ENCODE measurements at places on chromosomes 13 and 19.
A peak's percentile ranks its signal among the peaks of the same experiment; 100 is the strongest.

DNA sequence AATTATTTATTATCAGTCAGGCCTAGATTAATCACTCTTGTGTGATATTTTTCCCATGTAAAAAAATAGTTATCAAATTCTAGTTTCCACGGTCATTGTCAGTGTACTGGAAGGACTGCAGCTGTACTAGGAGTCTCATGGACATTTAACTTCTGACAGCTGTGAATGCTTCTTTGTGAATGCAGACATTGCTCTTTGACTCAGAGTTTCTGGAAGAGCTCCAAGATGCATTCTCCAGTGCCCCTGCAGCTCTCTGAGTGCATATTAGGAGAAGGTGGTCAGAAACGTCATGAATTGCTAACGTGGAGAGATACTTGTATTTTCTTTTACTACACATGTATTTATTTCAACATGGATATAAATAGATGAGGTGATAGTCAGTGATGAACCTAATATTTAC is 9.7 kb upstream of the SLITRK5 start:
- no peak for DNase-seq

GRCh38 chr13:34409496-34410182 is 532.4 kb upstream of the NBEA start:
- no peak for DNase-seq

DNA sequence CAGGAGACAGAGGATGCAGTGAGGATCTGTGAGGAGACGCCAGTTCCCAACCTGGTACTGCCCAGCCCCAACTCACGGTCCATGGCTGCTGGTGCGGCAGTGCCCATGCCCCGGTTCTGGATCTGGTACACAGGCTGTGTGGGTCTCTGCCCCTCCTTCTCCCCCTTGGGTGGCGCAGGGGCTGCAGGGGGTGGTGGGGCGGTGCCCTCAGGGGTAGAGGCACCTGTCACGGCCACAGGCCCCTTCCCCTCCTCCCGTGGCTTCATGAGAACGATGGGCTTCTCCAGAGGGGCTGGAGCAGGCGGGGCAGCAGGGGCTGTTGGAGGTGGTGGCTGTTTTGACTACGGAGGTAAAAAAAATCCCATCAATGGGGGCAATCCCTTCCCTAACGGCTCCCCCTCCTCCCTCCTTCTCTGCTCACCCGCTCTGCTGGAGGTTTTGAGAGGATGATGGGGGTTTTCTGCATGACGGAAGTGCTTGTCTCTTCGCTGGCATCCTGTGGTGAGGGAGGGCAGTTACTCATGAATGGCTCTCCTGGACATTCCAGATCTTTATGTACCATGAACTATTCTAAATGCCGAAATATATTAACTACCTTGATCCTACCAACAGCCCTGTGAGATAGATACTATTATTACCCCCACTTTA is 7.1 kb downstream of the SMG9 start:
- DNase-seq, result no peak

DNA sequence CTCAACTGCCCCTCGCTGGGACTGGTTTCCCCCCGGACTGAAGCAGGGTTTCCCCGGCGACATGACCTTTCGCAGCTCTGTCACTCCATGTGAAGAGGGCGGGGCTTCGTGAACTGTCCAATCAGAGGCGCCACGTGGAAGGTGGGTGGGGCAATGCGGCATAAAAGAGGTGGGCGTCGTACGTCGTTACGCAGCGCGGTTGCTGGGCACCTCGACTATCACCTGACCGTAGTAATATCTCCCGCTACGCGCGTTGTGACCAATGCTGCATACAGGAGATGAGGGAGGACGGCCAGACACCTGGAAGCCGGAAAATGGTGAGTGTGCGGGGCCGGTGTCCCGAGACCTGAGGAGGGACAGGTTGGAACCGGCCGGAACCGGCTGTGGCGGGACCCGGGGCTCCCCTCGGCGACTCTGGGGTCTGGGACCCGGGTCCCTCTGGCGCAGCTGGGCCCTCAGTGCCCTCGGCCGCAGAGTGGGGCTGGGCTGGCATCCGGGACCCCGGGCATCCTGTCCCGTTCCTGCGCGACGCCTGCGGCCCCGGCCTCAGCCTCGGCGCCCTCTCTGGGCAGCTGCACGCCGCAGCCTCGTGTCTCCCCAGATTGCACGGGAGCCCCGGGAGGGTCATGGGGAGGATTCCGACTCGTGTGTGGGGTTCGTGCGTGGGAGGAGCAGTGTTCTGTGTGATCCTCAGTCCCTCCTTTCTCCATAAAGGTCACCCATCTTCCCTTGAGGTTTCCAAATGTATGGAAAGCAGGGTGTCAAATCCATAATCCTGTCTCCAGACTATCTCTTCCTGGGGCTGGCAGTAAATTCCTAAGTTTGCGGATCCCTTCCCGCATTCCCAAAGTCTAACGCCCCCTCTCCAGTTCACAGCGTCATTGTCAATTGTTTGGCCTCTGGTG is 32.2 kb downstream of the ZNF136 start:
- DNase-seq, result peak; percentile 92

Measured in posterior vena cava (tissue), 2 donors.